H7 (cell line): ENCODE measurements at places on chromosomes 1 and 21. TPM values are rescaled to one million over a fixed set of nuclear protein-coding genes. Genes with fewer than 3 reads are reported as not detected.

LAX1 gene
- total RNA-seq: not detected in 2 replicates

ANKRD35 gene
- total RNA-seq: 0.22 and 0.52 TPM in 2 replicates

MROH7 gene
- 0.03 and 0.18 TPM in 2 replicates for total RNA-seq

ESRRG gene
- 2.3 and 2.4 TPM in 2 replicates for total RNA-seq

TTC4 gene
- 35.8 and 37.3 TPM in 2 replicates for total RNA-seq

SIPA1L2 gene
- total RNA-seq: 43.4 and 45.6 TPM in 2 replicates

SLC9C2 gene
- total RNA-seq: not detected in 2 replicates

DNA sequence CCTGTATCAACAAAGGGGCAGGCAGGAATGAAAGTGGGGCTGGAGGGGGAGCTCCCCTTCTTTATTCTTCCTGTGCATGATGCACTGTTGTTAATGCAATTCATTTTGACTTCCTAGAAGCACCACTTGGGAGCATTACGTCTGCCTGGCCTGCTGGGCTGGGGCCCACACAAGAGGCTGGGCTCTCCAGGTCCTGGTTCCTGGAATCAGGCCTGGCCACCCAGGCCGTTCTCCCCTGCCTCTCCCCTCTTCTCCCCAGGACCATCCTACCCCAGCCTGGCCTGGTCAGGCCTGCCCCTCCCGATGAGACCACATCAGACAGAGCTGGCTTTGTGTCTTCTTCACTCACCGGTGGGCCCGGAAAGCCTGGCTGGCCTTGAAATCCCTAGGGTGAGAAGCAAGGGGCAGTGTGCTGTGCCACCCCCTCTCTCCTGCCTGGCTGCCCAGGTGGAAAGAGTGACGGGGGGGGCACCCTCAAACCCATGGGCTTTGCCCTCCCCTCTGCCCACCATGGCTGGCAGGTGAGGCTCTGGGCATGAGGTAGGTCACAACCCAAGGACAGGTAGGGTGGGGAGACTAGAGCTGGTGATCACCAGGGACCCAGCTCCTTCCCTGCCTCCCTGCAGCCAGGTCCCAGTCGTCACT, 20.7 kb upstream of the PEF1 start:
- DNase-seq: no peak

DNA sequence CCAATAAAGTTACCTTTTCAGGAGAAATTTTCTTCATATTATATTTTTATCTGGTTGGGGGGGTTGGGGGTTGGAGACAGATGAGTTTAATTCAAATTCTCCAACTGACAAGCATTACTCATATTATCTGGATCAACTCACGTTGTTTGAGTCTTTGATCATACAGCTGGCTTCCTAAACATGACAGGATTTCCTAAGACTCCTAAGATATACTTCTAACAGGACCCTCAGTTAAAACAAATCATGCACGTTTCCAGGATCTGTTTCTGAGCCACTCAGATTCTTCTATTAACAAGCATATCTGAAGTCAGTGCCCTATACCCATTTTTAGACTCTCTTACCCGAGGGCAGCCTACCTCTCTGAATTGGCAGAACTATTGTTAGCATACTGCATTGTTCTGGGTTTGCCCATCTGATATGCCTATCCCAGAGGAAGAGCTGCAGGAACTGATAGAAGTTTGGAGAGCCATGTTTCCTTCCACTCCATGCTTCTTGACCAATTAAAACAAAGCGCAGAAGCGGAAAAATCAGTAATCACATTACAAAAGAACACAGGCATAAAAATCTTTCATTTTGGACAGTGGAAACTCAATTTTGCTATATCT, 653.9 kb downstream of the LTN1 start:
- DNase-seq: no peak

DNA sequence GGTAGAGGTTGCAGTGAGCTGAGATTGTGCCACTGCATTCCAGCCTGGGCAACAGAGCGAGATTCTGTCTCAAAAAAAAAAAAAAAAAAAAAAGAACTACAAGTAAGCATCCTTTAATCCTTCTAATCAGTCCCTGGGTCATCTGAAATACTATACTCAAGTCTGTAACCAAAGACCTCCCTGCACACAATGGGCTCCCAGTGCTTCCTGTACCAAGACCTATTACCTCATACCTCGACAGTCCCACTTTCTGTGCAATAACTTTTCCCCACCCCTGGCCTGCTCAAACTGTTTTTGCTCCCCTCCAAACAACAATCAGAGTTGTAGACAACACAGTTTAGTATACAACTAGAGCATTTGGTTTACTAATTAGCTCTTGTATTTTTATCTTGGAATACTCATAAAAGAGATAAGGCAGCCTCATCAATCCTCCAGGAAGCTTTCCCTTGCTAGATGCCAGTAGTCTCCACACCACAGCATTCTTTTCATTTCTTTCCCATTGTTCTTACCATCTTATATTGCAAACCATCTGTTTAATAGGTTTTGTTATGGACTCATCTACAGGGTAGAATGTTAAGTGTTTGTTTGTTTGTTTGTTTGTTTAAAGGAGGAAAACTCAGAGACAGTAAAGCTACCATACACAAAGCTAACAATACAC, 19.2 kb upstream of the RLF start:
- DNase-seq: no peak

GRCh38 chr1:202310746-202311145, 31.0 kb downstream of the UBE2T start:
- no peak for DNase-seq

- no peak for DNase-seq
These were observed 99.5 kb downstream of the CACHD1 start for GRCh38 chr1:64569411-64569810.

DNA sequence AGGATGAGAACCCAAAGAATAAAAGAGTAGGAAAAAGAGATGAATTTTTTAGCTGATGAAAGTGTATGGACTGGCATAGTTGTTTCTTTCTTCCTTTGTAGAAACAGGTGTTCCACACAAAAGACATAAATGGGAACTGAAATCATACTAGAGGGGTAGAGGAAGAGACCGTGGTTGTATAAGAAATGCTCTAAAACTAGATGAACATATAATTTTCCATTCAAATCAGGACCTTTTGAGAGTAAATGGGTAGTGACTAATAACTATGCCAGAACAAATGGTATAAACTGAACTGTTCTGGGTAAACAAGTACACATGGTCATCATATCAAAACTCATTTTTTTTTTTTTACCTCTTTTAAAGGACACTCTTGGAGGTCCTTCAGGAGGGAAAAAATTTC, 344.2 kb downstream of the VAV3 start:
- DNase-seq: no peak

GRCh38 chr1:57722285-57722978, 298.6 kb upstream of the DAB1 start:
- DNase-seq: no peak

DNA sequence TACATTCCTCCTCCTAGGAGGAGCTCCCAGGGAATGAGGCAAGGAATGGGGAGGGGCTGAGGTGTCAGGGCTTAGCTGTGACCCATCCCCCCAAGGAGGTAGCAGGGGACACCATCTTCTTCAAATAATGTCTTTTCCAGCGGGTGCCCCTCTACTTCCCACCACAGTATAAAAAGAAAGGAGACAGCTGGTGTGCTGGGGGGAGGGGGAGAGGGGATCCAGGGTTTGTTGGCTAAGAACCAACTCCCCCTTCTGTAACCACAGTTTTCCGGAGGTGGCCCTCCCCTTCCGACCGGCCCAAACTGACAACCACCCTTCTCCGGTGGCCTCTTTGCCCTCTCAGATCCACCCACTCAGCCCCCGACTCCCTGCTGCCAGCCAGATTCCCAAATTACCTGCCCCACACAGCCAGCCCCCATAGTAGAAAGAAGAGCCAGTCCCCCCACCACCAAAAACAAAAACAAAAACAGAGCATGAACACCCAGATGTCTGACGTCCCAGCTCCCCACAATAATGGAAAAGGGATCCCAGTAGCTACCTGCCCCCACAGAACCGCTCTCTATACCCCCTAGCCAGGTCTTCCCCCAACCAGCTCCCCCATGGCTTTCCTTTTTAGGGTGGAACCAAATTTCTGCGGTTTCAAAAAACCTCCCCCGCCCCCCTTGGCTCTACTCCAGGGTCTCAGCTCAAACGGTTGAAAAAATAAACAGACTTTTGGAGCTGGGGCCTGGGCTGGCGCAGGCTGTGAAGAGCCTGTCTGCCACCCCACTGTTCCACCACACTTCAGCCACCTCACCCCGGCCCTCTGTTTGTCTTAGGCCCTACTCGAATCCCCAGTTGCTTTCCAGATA, 2.1 kb downstream of the ARHGEF2 start:
- DNase-seq: peak; percentile 92

DNA sequence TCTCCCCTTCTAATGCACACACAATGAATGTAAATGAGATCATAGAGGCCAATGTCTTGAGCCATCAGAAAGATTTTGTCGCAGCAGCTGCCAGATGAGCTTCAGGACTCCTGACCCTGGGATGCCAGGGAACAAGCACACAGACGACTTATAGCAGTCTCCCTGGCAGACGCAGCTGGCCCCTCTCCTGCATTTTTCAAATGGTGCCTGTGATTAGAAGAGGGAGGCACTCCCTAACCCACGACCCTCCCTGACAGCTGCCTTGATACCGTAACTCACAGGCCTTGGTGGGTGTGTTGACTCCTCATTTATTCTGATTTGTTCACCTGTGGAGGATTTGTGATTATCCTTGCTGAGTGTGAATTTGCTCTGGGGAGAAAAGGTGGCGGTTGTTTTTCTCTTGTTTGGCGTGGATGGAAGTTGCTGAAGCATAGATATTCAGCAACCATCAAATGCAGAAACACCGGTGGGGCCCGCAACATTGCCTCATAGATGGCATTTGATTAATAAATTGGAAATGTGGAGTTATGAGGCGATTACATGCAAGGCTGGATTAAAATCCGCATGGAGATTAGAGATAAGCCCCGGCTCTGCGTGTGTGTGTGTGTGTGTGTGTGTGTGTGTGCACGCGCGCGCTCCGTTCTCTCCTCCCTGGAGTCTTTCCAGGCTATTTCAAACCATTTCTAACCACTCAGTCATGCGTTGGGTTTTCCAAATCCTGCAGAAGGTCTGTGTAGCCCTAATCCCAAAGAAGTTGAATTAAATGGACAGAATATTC, 2.1 kb upstream of the RD3 start:
- no peak for DNase-seq

GRCh38 chr21:45267390-45267760, 20.3 kb downstream of the POFUT2 start:
- DNase-seq: no peak

GRCh38 chr1:112904071-112904830, 51.7 kb downstream of the SLC16A1 start:
- DNase-seq: no peak

GRCh38 chr1:205118752-205119151, 3.0 kb downstream of the RBBP5 start:
- DNase-seq: no peak

GRCh38 chr1:10932088-10932487, 80.4 kb upstream of the TARDBP start:
- DNase-seq: no peak

GRCh38 chr21:18275781-18276180, 31.1 kb downstream of the CHODL start:
- DNase-seq: no peak

GRCh38 chr1:18458133-18459092, 22.3 kb upstream of the KLHDC7A start:
- DNase-seq: no peak

DNA sequence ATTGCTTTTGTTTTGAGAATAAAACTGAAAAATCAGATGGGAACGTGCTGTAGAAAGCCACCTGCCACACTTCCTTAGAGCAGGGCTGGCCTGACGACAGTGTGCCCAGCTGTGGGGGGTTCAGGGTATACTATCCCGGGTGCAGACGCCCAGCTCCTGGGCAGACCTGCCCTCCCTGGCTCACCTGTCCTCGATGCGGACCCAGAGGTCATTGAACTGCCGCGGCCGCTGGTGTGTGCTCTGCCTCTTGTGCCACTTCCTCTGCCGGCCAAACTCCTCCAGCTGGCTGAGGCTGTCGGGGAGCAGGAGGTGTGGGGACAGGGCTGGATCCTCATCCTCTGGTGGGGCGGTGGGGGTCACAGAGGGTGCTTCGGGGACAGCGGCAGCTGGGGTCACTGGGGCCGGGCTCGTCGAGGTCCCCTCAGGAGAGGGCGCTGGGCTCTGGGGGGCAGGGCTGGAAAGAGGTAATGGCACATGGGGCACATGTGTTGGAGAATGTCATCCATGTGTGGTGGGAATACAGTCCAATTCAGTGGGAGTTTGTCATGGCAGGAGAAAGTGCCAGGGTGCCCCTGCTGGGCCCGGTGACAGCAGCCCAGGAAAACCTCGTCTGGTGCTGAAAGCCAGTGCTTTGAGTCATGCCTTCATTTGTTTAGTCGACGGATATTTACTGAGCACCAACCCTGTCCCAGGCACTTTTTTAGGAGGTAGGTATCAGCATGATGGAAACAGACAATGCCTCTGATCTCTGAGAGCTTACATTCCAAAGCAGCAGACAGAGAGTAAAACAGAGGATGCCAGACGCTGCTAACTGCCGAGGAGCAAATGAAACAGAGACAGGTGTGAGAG, 222.0 kb downstream of the TRABD2B start:
- DNase-seq: no peak

DNA sequence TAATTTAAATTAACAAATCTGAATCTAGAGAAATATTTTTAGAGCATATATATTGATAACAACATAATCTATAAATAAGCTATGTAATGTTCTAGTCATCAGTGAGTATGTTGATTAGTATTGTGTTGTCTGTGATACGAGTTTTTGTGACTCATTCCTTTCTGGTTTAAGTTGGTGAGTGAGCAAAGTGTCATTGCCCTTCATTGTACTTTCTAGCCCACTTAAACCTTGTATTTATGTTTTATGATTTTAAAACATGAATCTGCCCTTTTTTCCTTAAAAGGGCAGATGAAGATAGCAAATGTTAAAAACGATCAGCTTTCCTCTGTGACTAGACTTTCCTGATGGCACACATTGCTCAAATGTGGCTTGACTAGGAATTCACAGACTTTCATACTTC, 38.5 kb downstream of the MACO1 start:
- DNase-seq: no peak

DNA sequence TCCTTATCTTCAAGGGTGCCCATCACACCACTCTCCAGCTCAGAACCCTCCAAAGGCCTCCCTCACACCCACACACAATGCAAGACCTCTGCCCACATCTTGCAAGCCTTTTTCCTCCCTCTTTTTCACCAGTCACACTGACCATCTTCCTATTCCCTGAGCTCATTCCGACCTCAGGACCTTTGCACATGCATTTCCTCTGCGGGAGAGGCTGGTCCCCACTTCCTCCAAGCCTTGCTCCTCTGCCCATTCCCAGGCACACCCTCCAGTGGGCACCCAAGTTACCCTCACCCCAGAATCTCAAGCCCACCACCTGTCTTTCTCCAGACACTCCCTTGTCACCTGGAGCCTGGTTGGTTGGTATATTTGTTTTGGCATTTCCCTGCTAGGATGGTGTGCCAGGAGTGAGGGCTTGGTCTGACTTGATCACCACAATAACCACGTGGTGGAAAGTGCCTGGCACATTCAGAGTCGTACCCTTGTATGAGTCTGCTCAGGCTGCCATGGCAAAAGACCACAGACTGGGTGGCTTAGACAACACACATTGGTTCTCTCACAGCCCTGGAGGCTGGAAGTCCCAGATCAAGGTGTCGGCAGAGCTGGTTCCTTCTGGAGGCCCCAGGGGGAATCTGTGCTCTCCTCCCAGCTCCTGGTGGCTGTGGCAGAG, 13.2 kb downstream of the MX2 start:
- no peak for DNase-seq
